CD4-positive, alpha-beta T cell treated with Interleukin-17A for 4 hours (primary cell): ENCODE measurements at places on chromosomes 2 and 18.

DNA sequence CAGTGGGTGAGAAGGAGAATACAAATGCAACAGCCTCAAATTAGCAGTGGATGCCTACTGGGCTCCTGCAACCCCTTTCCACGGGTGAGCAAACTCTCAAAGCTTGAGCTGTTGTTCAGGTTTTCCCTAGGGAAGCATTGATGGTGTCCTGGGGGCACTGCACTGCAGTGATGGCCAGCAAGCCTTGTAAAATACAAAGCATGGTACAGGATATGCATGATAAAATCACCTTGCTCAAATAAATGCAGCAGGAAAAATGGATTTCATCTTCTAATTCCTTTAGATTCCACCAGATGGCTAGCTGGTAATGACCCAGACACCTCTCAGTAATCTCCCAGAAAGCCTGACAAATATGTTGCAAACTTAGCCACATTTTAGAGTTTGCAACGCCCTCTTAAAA is 698.2 kb downstream of the TRIB2 start:
- DNase-seq, result no peak

DNA sequence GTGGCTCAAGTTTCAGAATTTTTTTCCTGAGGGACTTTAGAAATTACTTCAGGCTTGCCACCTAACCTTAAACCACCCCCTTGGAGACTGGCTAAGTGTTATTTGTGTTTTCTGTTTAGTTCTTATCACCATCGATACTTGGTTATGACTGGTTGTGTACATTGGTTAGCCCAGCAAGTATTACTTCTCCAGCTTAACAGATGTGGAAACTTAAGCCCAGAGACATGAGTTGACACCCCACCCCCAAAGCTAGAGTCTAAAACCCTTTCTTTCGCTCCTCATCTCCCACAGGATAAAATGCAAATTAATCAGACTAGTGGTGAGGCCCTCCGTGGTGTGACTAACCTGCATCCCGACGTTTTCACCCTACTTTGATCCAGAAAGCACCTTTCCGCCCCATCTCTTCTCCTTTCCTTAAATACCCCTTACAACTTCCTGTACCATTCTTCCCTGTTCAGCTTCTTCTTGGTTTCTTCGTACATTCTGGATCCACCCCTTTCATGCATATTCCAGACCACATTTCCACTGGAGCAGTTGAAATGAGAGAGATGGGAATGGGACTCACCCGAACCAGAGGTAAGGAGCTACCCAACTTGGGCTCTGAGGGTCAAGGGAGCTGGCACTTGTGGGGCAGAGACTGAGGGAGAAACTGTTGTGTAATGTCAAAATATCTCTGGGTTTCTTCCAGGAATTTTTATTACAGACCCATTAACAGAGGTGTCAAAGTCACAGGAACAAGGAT is 819 bp upstream of the MAP3K2 start:
- no peak for DNase-seq

GRCh38 chr2:47091118-47091517 is 64.0 kb downstream of the STPG4 start:
- no peak for DNase-seq

DNA sequence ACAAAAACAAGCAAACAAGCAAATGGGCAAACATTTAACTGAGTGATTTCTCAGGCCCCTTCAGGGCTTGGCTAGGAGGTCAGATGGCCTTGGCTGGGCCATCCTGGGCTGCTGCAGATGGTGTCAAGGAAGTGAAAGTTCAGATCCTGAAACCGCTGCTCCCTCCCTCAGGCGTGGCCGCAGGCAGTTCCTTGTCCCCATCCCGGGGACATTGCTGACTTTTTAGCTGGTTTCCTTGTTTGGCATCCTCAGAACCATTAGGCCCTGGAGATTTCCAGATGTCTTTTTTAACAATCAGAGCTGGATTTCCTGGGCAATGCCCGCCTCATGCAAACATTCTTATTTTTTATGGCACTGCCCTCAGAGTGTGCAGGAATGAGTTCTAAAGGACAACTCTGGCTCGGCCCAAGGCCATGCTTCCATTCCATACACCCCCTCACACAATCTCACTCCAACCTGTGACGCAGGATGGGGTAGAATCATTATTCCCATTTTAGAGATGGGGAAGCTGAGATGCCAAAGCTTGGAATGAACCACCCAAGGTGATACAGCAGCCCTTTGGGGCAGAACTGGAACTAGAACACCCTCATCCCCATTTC is 86.1 kb upstream of the ZCCHC2 start:
- DNase-seq, result no peak

- peak; percentile 73 for DNase-seq
Measured at GRCh38 chr18:77140439-77141109, 8.0 kb upstream of the MBP start.

GRCh38 chr2:217866457-217866856 is 136.3 kb downstream of the TNS1 start:
- DNase-seq, result no peak

- no peak for DNase-seq
Measured at GRCh38 chr18:9507565-9508088, 32.3 kb downstream of the RALBP1 start.

GRCh38 chr18:75130591-75131328 is 78.2 kb downstream of the PTGR3 start:
- no peak for DNase-seq

GRCh38 chr2:219733746-219734145 is 106.3 kb downstream of the SLC4A3 start:
- DNase-seq, result no peak

DNA sequence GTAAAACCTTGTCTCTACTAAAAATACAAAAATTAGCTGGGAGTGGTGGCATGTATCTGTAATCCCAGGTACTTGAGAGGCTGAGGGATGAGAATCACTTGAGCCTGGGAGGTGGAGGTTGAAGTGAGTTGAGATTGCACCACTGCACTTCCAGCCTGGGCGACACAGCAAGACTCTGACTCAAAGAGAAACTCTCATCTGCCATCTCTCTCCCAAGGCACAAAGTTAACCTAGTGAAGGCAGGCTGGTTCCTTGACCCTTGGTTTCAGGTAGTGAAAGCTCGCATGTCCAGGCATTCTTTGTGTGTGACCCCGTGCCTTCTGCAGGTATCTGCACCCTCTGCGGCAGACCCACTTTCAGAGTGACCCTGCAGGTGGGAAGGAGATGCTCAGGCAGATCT is 100.0 kb downstream of the WDSUB1 start:
- DNase-seq, result no peak

GRCh38 chr2:67918471-67918870 is 144.3 kb downstream of the C1D start:
- no peak for DNase-seq

- DNase-seq, result no peak
Measured at GRCh38 chr2:95345081-95345562, 48.0 kb downstream of the KCNIP3 start.

DNA sequence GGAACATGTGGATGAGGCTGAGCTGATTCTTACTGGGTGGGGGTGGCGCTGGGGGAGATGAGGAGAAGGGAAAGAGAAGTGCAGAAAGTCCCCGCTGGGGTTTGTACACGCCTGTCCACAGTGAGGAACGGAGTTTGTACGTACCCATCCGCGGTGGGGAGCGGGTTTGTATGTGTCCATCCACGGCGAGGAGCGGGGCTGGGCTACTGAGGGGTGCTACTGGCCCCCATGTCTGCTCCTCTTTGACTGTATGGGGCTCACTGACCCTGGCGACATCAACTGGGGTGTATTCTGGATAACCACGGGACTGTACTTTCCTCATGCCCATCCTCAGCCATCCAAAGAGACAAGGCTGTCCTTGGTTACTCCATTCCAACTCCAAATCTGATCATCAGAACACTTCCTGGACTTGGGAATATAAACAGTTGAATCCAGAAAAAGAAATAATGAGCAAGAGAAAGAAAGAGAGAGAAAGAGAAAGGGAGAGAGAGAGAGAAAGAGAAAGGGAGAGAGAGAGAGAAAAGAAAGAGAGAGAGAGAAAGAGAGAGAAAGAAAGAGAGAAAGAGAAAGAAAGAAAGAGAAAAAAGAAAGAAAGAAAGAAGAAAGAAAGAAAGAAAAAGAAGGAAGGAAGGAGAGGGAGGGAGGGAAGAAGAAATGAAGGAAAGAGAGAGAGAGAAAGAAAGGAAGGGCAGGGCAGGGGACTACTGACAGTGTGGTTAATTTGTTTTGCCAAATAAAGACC is 21.0 kb downstream of the MAL start:
- DNase-seq, result no peak

DNA sequence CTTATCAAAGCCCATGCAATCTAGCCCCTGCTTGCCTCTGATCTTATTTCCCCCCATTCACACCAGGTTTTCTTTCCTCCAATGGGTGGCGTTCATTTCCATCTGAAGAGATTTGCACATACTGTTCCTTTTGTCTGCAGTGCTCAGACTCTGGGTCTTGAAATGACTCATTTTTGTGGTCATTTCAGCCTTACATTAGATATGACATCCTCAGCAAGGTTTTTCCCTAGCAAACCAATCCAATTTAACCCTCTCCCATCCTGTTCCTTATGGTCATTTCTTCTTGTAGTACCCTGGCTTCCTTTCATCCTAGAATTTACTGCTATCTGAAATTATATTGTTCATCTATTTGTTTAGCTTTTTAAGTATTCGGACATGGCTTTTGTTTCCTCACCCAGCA is 42.5 kb upstream of the SCN1A start:
- DNase-seq, result no peak

DNA sequence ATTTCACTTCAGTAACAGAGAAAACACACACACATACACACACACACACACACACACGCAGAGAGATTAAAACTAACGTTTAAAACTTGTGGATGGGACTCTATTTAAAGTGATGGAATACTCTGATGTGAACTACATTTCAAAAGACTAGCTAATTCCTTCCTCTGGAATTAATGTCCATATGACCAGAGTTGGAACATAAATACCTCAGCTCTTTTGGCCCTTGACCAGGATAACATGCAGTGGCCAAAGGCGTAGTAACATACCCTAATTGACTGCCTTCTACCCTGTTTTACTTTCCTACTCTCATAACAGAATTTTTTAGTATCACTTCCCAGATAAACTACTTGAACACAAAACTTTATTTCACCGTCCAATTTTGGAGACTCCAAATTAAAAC is 671.3 kb upstream of the CHAC2 start:
- DNase-seq, result no peak

DNA sequence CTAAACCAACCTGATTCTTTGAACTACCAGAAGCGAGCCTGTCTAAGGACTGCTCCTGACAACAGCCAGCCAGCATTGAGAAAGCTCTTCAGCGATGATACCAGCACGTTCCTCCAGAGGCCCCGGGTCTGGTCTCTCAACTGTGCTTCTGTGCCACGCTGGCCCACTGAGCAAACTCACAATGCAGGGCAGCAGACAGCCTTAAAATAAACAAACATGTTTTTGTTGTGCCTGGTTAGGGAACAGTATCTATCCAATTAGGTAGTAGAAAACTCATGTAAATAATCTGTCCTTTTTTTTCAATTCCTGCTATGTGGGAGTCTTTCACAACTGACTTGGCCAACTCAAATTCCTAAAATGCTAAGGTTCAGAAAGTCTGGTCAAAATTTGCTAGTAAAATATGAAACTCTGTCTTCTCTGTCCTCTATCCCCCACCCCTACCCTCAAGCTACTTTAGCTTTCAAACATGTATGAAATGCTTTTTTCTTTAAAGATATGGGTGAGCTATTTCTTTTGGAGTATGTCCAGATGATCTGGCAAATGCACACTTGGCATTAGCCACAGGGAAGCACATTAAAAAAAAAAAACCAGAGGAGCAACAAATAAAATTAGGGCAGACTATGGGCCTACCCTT is 21.4 kb upstream of the EML4 start:
- no peak for DNase-seq

- DNase-seq, result no peak
Measured at GRCh38 chr18:78144669-78145068, 834.9 kb upstream of the SALL3 start.

GRCh38 chr2:205741256-205741978 is 59.1 kb downstream of the NRP2 start:
- no peak for DNase-seq

DNA sequence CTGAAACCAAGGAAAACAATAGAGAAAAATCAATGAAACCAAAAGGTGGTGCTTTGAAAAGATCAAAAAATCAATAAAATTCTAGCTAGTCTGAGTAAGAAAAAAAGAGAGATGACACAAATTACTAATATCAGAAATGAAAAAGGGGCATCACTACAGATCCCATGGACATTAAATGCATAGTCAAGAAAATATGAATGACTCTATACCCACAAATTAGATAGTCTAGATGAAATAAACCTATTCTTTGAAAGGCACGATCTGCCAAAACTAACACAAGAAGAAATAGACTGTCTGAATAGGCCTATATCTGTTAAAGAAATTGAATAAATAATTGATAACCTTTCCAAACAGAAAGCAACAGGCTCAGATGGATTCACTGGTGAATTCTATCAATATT is 15.2 kb upstream of the DSG3 start:
- no peak for DNase-seq

- peak; percentile 9 for DNase-seq
Measured at GRCh38 chr2:148023861-148024260, 3.0 kb downstream of the MBD5 start.

DNA sequence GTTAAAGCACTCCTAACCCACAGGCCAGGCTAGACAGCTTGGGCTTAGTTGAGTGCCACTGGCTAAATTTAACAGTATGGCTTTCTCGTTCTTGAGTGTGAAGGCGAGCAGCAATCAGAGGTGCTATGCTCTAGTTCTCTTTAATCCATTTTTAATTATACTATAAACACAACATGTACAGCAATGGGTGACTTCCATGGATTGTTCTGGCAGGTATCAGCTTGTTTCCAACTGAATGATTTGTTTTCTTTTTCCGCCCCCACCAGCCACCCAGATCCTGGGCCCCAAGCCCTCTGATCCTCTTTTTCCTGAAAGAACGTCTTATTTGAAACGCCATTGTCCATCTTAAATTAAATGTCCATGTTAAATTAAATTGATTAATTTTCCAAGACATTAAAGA is 244.8 kb downstream of the IKZF2 start:
- no peak for DNase-seq

GRCh38 chr2:238320648-238321281 is 447 bp downstream of the TRAF3IP1 start:
- peak; percentile 18 for DNase-seq

- DNase-seq, result no peak
Measured at GRCh38 chr2:238967978-238968360, 120.1 kb downstream of the TWIST2 start.

DNA sequence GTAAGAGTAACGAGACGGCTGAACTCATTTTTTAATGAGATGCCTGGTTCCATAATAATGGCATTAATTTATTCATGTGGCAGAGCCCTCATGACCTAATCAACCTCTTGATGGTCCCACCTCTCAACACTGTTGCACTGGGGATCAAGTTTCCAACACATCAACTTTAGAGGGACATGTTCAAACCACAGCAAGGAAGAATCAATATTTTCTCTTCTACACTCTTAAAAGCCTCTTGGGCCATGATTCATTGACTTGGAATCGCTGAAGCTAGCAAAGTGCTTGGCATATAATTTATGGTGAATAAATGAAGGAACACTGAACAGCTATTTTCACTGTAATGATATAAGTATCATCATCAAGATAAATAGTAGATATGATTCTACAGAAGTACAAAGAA is 333.0 kb downstream of the TNS1 start:
- no peak for DNase-seq

DNA sequence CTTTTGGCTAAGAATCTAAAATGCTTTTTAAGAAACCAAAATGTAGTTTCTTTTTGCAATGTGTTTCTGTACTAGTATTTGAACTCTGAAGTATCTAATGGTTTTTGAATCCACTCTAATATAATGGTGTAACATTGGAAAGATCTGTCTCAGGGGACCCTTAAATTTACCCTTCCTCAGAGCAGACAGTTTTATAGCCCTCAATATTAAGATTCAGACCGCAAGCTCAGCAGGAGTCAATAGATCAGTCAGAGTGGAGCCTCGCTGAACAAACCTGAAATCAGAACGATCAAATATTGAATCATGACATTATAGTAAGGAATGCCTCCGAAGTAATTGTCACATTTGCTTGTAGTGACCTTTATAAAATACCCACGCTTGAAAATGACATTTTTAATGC is 18.3 kb downstream of the SGPP2 start:
- no peak for DNase-seq
